ENCODE measurements at places on chromosomes 5 and 9.

DNA sequence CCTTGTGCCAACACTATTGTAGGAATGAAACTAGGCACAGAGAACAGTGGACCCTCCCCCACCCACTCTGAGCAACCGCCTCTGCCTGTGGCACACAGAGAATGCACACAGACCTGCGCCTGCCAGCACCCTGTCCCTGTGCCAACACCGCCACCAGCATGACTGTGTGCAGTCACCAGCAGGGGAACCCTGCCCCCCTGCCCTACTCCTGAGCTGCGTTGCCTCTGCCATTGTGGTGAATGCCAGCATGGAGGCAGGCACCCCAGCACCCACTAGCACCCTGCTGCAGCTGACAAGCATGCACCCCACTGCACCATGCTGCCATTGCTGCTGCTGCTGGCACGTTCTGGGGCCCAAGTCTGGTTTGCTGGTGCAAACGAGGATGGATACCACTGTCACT is 94.4 kb upstream of the PRLR start:
- no peak for DNase-seq

DNA sequence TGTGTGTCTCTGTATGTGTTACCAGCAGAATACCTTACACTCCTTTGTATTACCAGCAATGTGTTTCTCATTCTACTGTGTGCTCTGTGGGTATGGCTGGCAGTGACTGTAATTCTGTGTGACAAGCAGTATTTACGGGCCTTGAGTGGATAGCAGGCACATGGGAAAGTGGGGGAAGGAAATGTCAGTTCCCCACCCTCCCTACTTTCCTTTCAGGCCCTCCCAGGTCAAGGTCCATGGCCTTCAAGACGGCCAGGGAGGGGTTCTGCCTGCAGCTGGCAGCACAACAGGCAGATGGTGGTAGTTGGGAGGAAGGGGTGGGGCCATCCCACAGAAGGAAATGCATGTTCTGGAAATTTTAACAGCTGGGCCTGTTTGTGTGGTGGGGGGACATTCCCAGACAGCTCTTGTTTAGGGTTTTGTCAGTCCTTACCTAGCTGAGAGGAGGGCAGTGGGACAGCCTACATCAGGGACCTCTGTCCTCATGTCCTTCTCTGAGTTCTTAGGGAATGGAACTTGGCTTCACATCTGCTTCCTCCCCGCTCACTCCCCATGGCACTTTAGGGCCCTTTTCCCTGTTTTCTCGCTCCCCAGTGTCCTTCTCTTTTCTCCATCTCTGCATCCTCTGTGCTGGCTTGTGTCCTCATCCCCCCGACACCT is 14.6 kb upstream of the TNIP1 start:
- DNase-seq = no peak

- no peak for DNase-seq
These were observed 199.3 kb upstream of the PDE4D start for GRCh38 chr5:60092671-60093422.

GRCh38 chr5:156753846-156754245 is 96.2 kb upstream of the PPP1R2B start:
- DNase-seq = no peak

GRCh38 chr5:147225938-147226337 is 8.9 kb upstream of the STK32A start:
- DNase-seq = no peak

- DNase-seq = no peak
These were observed 113.2 kb downstream of the GCNT1 start for GRCh38 chr9:76572151-76572550.

- DNase-seq = no peak
These were observed 51.6 kb downstream of the ENTREP1 start for GRCh38 chr9:69376651-69377050.

GRCh38 chr5:29899583-29899982 is 1293.9 kb upstream of the CDH6 start:
- DNase-seq = no peak

GRCh38 chr9:2419347-2419746 is 202.2 kb upstream of the VLDLR start:
- no peak for DNase-seq
